ENCODE measurements at places on chromosomes 2 and 18.

- no peak for DNase-seq
Measured at GRCh38 chr2:33240178-33240577, 236.3 kb upstream of the RASGRP3 start.

- DNase-seq = peak; percentile 40
Measured at GRCh38 chr2:17892770-17893534, 14.5 kb downstream of the KCNS3 start.

DNA sequence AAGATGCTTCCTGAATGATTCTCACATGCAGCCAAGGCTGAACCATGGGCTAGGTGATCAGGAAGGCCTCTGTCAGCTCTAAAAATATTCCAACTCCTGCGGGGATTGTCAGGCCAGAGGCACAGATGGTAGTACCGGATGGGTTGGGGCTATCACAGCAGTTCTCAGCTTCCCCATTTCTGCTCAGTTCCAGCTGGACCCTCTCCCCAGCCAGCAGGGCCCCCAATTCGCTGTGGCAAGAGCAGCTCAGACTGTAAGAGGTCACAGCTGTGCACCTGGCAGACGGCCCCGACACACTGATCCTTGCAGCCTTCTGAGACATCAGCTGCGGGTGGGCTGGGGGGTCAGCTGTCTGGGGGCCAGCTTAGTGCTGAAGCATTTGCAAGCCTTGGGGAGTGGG lies 43.6 kb upstream of the TCF7L1 start:
- DNase-seq = no peak

DNA sequence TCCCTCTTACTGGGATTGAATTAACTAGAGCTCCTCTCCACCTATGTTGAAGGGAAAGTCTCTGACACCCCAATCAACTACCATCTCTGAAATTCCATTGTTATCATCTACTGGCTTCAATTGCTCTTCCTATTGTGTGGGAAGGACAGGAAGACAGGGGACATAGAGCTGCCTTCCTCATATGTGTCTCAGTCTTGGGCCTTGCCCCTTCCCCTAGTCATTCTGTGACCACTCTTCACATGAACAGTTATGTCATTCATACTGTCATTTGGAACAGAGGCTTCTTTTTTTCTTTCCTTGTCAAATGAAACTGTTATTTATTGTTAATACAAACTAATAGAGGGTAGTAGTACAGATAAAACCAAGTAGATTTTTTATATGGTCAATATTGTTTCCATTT lies 69.6 kb upstream of the EMILIN2 start:
- no peak for DNase-seq

DNA sequence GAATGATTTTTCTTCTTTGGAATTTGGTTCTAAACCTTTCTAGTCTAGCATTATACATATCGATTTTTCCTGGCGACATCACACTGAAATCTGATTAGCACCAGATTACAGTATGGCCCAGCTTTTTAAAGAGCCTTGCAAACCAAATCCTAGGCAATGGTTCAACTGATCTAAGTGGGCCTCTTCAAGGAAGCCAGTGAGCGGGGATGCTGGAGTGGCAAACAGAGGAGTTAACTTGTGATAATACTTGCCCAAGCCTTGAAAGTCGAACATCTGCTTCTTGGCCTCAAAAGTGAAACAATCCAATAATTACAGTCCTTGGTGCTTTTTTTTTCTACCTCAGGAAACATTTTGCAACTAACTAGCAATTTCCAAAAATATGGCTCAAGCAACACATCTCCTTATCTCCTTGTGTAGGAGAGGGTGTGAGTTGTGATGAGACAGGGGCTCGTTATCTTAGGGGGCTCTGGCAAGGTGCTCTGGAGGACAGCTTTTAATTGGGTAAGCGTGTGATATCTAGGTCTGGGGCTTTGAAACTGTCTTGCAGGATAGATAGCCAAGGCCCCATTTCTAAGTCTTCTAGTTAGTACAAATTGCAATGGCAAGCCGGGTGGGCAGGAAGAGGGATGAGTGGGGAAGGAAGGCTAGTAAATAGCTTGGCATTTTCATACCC lies 240.2 kb upstream of the CCDC68 start:
- DNase-seq = no peak

DNA sequence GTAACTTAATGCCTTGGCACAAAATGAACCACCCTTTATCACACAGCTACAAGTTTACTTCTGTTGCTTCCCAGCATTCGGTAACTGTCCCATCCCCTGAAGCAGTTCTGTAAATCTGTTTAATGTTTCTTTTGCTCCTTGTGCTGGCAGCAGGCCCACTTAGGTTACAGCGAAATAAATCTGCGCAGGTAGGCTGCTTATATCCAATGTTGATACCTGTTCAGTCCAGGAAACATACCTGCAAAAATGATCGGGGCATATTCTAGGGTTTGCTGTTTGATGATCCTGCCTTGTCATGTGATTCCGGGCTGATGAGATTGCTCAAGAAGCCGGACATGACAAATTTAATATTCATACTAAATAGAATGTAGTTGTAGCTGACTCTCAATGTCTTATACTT lies 23.3 kb downstream of the PELI1 start:
- DNase-seq = no peak

- no peak for DNase-seq
Measured at GRCh38 chr2:23746141-23746863, 180.6 kb downstream of the ATAD2B start.

DNA sequence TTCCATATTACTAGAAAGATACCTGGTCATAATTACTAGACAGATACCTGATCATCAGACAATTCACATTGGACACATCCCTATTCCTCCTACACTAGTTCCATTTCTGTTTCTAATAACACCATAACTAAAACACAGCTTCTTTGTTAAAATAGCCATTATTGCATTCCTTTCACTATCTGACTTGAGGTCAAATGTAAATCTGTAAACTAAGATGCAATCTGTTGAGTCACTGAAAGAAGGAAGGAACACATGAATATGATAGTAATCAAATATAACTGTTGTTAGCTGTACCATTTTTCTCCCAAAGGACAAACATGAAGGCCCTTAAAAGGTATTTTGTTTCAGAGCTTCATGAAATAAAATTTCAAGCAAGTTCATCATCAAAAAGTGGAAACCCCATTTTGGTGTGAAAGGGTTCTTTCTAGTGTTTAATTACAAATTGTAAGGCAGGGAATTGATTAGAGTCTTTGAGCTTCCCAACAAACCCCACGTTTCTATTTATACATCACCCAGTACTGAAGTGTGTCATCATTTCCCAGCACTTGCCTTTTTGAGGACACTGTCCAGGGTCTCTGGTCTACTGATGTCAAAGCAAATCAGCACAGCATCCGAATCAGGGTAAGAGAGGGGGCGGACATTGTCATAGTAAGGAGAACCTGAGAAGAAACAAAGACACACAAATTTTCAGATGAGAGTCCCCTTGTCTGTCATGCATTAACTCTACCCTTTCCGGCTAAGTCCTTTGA lies 13.0 kb downstream of the RND3 start:
- DNase-seq = no peak

DNA sequence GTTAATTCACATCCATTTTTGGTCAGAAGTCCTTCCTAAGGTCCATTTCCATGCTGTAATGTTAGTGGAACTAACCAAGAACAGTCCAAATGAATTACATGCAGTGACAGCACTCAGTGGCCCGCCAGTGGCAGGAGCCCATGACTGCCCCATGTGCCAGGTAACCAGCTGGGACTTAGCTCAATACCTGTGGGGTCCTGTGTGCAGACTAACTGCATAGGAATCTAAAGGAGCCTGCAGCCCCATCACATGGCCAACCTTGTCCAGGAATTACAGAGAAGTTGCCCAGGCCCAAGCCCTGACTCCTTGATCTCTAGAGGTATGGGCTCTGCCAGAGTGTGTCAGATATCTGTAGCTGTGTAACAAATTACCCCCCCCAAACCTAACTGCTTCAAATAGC lies 35.4 kb upstream of the GPR17 start:
- no peak for DNase-seq

- DNase-seq = no peak
Measured at GRCh38 chr2:186889101-186889879, 40.3 kb upstream of the ZSWIM2 start.

GRCh38 chr18:51426996-51427395 lies 229.5 kb upstream of the MEX3C start:
- DNase-seq = no peak

GRCh38 chr2:189576396-189576795 lies 4.2 kb downstream of the SLC40A1 start:
- no peak for DNase-seq

- peak; percentile 73 for DNase-seq
Measured at GRCh38 chr18:46071653-46072375, at the start of gene PSTPIP2. Gene PSTPIP2 (minus strand): TSS chr18:46072260. CDS start chr18:46072188, 72 bp downstream.

DNA sequence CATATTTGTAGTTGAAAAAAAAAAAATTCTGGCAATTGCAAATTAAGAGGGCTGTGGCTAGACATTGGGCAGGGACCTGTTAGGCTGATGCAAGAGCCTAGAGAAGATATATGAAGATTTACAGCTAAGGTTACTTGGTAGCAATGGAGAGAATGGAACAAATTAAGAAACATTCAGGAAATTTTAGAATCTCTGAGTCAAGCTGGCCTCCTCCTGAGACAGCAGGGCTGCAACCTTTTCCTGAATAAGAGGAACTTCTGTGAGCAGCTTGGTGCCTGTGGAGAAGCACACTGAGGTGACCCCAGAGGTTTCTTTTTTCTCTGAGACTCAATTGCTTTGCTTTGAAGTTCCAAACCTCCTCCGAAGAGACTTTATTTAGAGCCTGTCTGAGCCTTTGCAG lies 118.6 kb upstream of the LRATD1 start:
- no peak for DNase-seq

DNA sequence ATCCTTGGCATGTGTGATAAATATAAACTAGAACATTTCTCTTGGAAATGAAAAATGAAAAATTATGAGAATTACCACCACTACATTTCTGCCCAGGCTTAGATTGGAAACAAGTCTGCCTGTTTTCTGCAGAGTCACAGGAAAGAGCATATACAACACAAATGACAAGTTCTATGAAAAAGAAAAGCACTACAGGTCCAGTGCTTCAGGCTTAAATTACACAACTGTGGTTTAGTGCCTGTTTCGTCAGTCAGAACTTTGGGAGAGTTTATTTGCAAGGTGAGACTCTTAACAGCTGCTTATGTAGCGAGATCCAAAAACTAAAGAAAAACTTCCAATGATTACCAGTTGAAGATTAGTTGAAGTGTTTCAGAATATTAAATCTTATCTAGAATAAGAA lies 68.9 kb downstream of the RTN4 start:
- no peak for DNase-seq

DNA sequence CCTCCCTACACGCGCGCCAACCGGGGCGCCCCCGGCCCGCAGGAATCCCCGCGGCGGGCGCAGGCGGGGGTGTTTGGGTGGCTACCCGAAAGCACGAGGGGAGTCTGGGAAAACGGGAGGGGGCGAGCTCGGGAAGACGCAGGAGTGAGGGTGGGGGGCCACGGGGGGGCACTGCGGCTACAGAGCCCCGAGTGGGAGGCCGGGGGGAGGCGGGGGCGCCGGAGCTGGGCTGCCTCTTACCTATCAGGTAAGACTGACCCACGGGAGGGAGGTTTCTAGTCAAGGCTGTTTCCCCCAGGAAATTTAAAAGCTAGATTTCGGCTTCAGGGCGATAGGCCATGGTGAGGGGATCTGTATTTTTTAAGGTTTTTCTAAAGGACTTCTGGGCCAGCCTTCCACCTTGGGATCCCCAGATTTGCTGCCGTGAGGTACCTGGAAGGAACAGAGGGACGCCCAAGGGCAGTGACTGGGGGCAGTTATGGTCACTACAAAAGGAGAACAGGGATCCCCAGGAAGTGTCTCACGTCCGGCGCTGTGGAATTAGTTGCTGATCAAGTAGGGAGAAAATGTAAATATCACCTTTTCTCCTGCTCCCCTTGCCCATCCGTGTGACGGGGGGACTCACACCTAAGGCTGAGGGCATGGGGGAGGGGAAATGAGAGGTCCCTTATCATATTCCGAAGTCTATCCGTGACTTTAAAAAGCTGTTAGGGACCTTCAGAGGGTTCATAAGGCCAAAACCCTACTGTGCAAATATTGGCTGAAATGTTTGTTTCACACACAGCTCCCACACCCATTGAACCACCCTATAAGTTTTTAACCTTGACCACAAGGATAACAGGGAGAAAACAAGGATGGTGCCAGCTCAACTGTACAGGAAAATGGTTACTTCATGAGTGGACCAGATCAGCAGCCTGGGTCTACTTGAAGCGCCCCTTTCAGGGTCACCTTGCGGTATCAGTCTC lies 638 bp upstream of the IRS1 start:
- no peak for DNase-seq

DNA sequence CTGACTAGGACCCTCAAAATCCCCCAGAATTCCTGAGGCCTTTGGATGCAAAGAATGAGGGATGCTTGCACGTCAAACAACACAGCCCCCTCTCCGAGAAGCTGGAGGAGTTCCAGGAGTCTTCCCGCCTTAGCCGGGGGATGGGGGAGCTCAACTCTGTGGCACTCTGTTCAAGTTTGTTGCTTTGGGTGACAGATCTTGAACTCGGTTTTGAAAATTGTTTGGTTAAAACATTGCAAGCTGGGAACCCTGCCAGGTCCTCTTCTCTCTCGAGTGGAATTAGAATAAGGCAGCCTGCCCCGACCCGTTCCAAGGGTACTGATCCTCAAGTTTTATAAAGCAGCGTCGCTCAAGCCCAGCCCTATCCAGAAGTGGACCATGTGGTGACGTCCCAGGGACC lies 244.1 kb downstream of the LOXHD1 start:
- DNase-seq = no peak

GRCh38 chr2:96662360-96662759 lies 19.8 kb downstream of the FER1L5 start:
- no peak for DNase-seq

DNA sequence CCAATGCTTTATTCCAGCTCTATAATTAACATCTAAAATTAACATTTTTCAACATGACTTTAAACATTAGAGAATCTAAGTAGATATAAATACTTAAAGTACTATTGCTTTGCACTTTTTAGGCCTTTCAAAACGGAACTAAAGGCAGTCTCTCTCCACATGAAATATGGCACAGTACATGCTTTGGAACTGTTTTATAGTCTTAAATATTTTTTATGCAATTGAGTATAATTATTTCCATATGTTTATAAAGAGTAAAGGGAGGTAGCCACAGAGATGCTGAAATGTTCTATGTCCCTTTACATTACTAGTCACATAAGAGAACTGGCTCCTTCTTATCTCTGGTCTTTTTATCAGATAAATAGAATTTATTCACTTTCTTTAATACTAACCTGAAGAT lies 674.0 kb downstream of the PLCL1 start:
- DNase-seq = no peak

GRCh38 chr2:64405581-64406406 lies 48.2 kb upstream of the LGALSL start:
- no peak for DNase-seq

GRCh38 chr18:42351455-42351854 lies 396.4 kb downstream of the PIK3C3 start:
- peak; percentile 5 for DNase-seq

All from T47D (cell line).